ENCODE measurements at places on chromosomes 12 and 14.

GRCh38 chr14:76930549-76930948 is 98.0 kb downstream of the IRF2BPL start:
- DNase-seq: no peak

- no peak for DNase-seq
These were observed 48.6 kb downstream of the ATXN7L3B start for GRCh38 chr12:74586251-74586650.

DNA sequence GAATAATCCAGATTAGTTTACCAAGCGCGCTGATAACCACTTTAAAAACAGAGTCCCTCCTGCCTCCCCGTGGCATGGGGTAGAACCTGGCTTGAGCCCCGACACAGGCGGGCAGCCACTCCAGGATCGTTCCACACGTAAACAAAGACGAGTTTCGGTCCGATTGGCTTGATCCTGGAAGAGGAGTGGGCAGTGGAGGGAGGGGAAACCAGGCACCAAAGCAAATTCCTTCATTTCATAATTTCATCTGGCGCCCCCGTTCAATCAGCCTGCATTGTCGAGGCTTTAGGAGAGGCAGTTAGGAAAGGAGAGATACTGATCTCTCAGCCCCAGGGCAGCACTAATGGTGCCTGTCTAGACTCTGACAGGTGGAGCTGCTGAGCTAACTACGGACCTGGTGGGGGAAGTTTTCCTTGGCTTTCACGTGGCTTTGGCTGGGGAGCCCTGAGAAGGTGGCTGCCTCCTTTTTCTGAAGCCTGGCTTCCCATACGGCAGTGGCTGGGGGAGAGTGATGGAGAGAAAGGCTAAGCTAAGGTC is 751 bp upstream of the GPRC5A start:
- no peak for DNase-seq

GRCh38 chr12:53214687-53215455 is 7.8 kb upstream of the ITGB7 start:
- DNase-seq: no peak

DNA sequence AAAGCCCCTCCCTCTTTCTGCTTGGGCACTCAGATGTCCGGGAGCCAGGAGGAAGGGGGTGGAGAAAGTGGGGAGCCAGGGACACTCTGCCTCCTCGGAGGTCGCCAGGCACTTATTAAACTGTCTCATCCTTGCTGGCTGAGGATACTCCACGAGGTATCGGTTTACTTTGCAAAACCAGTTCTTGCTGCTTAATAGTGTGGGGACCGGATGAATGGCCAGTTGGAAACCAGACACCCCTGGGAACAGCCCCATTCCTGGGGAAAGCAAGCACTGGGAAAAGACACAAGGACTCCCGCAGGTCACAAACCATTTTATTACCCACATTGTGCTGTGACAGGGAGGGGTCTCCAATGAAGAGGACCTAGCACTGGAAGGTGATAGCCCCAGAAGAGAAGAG is 34.2 kb downstream of the CCDC88C start:
- DNase-seq: no peak

DNA sequence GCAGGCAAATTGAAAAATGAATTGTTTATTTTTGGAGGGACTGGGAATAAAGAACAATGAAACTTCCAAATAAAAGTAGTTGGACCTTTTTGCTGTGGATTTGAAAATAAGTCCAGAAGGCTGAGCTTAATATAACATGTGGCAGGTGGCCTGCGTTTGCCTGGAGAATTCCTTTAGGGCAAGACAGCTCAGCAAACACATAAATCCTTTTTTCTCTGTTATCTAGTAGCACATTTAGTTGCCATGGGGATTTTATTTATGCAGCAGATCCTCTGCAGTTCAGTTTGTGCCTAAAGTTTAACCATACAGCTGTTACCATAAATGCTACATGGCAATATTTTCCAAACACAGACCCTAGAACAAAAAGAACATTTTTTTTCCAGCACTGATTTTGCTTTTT is 180.0 kb downstream of the NPAS3 start:
- no peak for DNase-seq

Measured in fibroblast of the conjunctiva (primary cell).